ENCODE measurements at places on chromosomes 16 and 17. TPM values are rescaled to one million over a fixed set of nuclear protein-coding genes. Genes with fewer than 3 reads are reported as not detected.
A peak's percentile ranks its signal among the peaks of the same experiment; 100 is the strongest.

DNA sequence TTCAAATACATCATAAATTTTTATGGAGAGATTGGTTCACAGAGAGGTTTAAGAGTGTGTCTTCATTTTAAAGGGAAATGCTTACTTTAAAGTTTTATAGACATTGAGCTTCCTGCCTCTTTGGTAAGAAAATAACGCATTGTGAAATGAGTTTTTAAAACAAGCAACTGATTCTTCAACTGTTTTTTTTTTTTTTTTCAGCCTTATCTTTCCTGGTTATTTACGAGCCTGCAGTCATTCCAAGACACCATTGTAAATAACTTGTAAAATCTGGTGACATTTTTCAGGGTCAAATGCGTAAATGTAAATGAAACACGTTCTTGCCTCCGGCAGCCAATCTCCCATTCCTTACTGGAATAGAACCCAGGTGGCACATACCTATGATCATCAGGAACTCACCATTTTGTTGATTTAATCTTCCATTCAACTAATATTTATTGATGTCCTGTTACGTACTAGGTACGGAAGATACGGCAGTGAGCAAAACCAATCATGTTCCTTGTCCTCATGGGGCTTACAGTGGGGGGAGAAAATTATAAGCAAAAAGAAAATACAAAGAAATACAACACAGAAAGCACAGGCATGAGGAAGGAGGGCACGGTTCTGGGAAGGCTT lies 33.2 kb upstream of the CDYL2 start:
- DNase-seq = no peak

GRCh38 chr16:24775455-24775854 lies 46.0 kb downstream of the TNRC6A start:
- no peak for DNase-seq

GRCh38 chr17:75601057-75601987 lies 13.7 kb downstream of the MYO15B start:
- peak; percentile 64 for DNase-seq

DNA sequence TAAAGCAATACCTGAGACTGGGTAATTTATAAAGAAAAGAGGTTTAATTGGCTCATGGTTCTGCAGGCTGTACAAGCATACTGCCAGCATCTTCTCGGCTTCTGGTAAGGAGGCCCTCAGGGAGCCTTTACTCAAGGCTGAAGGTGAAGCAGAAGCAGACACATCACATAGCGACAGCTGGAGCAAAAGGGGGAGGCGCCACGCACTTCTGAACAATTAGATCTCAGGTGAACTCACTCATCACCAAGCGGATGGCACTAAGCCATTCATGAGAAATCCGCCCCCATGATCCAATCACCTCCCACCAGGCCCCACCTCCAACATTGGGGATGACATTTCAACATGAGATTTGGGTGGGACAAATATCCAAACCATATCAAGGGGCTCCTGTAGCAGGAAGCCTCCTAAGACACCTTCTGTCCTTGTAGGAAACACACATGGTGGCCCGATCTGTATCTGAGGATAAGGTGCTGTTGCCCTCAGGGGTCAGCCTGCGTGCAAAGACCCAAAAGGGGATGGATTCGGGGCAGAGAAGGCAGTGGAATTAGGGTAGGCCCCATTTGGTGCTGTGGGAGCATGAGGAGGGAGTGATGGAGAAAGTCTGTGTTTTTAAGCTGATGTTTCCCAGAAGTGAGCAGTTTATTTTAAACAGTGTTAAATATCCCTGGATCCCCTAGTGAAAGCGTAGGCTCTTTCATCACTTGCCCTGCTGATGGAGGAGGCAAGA lies 23.0 kb downstream of the IL21R start:
- DNase-seq = no peak

DNA sequence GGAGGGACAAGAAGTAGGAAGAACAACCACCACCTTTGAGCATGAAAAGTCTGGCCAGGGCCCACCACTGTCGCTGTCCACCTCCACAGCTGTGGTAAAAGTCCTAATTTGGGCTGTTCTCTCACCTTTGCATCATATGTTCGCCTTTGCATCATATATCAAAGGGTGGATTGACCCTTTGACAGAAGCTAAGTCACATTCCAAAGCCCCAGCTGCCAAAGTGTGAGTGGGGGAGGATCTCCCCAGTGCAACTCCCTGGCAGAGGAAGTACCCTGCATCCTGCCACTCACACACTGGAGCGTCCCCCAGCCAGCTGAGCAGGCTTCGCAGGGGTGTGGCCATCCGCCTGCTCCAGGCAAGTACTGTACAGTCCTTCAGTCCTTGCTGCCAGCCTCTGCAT lies 12.7 kb upstream of the SPECC1 start:
- no peak for DNase-seq

- no peak for DNase-seq
Observed at GRCh38 chr16:66619534-66620428, 15.3 kb downstream of the CMTM3 start.

GRCh38 chr16:31094088-31094423 lies 541 bp downstream of the VKORC1 start:
- DNase-seq = no peak

DNA sequence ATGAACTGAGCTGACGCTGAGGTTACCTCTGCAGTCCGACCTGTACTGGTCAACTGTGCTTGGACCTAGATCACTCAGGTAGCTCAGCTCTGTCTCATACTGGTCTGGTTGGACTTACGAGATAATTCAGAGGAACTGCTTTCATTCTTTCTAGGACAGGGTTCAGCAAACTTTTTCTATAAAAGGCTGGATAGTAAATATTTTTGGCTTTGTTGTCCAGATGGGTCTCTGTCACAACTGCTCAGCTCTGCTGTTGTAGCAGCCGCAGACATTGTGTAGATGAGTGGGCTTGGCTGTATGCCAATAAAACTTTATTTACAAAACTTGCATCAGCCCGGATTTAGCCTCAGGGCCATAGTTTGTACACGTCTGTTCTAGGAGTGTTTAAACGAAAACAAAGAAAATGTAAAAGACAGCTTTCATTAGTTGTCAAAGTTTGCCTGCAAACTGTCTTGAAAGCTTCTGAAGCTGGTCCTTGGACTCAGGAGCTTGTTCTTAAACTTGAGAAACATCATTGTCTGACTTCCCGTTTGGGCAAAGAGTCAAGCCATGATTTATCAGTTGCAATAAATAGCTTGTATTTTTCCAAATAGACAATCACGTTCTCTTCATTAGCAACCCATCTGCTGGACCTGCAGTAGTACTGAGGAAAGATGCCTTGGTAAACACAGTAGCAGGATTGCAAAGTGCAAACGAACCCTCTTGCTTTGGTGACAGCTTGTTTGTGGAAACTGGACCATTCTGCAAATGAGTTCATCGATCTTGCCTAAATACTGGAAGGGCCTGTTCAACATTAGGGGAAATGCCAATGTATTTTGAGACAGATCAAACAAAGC lies 253.4 kb downstream of the SNX29 start:
- no peak for DNase-seq

- DNase-seq = no peak
Observed at GRCh38 chr16:21953541-21953902, 361 bp downstream of the UQCRC2 start.

DNA sequence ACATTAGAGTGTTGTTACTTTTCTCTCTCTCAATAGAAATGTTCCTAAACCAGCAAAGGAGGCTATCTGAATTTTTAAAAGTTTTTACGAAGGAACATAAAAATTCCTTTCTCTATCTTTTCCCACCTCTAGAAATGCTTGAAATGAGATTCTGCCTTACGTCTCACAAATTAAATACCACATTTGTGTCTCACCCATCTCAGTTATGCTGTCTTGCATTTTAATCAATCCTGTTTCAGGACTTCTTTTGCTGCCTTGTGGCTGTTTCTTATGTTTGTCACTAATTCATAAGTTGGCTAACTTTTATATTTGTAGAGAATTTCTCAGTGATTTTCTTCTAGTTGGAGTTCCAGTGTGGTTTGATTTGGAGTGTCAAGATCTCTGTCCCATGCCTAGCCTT lies 3.5 kb downstream of the OMG start:
- DNase-seq = no peak

- no peak for DNase-seq
Observed at GRCh38 chr17:31318298-31318801, 3.1 kb downstream of the EVI2A start.

- no peak for DNase-seq
Observed at GRCh38 chr17:83064021-83064731, 15.2 kb upstream of the METRNL start.

DNA sequence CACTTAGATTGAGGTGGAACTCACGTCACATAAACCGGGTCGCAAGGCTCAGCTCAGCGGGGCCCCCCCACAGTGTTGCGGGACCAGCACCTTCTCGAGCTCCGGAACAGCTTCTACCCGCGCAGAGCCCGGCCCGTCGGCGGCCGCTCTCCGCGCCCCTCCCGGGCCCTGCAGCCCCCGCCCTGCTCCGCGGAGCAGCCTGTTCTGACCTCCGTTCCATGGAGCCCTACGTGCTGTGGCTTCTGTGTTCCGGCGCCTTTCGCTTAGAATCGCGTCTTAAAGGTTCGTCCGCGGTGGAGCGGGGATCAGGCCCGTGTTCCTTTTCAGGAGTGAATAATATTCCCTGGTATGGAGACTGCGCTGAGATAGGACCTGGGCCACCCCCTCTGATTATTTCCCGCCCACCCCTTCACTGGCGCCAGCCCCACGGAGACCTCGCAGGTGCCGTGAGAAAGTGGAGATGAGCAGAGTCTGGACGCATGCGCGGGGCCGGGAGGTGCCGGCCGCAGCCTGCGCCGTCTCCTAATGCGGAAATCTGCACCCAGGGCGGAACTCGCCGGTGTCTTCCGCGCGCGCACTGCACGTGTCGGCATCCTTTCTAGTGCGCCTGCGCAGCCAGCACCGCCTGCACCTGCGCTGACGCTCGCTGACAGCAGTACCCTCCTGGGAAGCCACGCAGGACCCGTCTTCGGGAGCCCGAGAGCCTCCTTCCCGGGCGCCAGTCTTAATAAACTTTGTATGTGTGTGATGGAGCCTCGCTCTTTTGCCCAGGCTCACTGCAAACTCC lies 30.9 kb downstream of the ZNF778 start:
- no peak for DNase-seq

GRCh38 chr17:43003542-43004172 lies 2.9 kb upstream of the IFI35 start:
- peak; percentile 48 for DNase-seq

- DNase-seq = no peak
Observed at GRCh38 chr17:50558581-50558940, 2.0 kb upstream of the CACNA1G start.

DNA sequence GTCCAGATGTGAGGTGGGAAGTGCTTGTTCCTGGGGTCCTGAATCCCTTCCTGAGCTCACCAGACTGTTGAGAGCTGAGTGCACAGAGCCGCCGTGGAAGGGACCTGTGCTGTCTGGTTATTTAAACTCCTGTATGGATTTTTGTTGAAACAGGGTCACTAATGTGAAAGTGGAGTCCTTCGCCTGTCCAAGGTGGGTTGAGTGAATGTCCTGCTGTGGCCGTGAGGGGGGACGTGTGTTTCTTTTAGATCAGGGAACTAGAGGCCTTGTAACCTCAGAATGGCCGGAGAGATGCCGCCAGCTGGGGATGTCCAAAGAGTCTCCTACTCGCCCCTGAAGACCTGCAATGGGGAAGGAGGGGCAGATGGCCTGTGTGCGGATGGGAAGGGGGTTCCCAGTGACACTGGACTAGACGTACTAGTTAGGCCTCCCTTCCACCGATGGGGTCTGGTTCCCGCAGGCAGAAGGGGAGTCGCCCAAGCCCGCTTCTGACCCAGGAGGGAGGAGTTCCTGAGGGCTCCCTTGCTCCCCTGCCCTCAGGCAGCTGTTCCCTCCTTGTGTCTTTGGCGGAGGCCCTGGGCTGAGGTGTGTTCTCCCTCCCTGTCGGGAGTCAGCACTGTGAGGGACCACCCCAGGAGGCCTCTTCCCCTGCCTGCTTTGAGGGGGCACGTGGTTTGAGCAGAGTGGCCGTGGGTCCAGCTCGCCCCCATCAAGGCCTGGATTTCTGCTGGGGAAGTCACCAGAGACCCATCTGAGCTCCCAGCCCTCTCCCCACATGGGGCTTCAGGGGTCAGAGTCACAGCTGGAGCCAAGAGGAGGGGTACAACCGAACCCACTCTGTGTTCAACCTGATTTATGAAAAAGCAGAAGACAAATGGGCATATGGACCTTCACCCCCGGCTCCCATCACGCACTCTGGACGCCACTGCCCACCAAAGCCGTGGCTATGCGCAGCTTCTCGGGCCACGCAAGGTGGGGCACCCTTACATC lies 30.9 kb downstream of the OR1D5 start:
- no peak for DNase-seq

- no peak for DNase-seq
Observed at GRCh38 chr16:52418201-52418600, 128.7 kb downstream of the TOX3 start.

DNA sequence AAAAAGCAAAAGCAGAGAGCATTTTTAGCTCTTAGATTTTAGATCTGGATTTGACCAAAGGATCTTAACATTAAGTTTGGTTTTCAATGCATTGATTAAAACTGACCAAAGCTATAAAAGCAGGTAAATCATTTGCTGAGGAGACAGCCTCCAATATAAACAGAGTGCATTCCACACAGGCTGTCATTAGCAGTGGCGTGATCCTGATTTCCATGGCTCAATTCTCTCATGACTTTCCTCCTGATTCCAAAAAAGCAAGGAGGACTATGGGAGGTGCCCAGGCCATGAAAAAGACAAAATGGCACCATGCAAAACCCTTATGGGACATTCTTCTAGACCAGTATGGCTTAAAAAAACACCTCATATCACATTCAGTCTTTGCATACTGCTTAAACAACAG lies 53.5 kb downstream of the PARN start:
- no peak for DNase-seq

DNA sequence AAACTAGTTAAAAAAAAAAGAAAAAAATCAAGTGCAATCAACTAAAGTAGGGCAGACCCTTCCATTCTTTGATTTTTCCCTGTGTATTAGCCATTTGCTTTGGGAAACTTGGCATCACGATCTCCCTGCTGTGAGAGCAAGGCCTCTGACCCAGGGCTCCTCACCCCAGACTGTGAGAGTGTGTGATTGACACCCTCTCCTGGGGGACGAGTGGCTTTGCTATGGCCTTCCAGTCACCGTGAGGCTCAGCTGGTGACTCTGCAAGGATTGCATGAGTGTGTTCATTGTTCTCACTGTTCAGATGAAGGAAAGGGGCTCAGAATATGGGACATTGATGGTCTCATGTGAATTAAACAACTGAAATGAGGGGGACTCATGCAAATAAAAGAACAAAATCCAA lies 69.0 kb upstream of the BCAR1 start:
- no peak for DNase-seq

GRCh38 chr17:12730421-12730820 lies 58.9 kb upstream of the ARHGAP44 start:
- no peak for DNase-seq

GRCh38 chr16:57284209-57284951 lies at the start of gene PLLP:
Gene PLLP, minus strand, starts transcription at chr16:57284672. Its CDS starts 132 bp downstream, at chr16:57284540.
- peak; percentile 25 for DNase-seq

DNA sequence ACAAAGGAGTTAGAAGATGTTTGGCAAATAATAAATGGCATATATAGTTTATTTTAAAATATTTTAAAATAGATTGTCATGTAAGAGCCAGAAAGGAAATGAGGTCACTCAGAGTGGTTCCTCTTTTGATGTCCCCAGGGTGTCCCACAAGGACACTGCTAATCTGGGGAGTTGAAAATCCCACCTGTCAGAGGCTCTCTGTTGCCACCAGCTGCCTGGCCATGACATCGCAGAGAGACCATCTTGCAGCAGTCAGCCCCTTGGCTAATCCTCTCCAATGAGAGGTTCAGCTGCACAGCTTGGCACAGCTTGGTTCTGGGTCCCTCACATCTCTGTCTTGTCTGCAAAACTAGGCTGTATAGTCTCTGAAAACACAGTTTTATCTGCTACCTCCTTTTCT lies 11.0 kb upstream of the RBFOX1 start:
- no peak for DNase-seq

C1QTNF1 gene
- total RNA-seq = 0.22 TPM

SLC5A10 gene
- total RNA-seq = not detected

DPEP1 gene
- 0.17 TPM for total RNA-seq

JMJD8 gene
- total RNA-seq = 52.1 TPM

PRR29 gene
- total RNA-seq = not detected

ADAD2 gene
- total RNA-seq = not detected

CTF1 gene
- 0.92 TPM for total RNA-seq

Data from NCI-H460 (cell line).